Lower lobe of right lung (tissue), 2 donors: ENCODE measurements at places on chromosomes 12 and 14. TPM values are rescaled to one million over a fixed set of nuclear protein-coding genes. Genes with fewer than 3 reads are reported as not detected.

- no peak for DNase-seq
- H3K4me3 ChIP-seq, result peak overlapping the region; percentile 83
- peak overlapping the region; percentile 98 for H3K27ac ChIP-seq
- H3K27me3 ChIP-seq, result no peaks in the 10 kb centered on the region
- peaks cover 22% of the 10 kb centered on the region for H3K4me1 ChIP-seq
- H3K36me3 ChIP-seq, result no peaks in the 10 kb centered on the region
Observed at GRCh38 chr12:14768823-14769405, 34.4 kb downstream of the WBP11 start.

DNA sequence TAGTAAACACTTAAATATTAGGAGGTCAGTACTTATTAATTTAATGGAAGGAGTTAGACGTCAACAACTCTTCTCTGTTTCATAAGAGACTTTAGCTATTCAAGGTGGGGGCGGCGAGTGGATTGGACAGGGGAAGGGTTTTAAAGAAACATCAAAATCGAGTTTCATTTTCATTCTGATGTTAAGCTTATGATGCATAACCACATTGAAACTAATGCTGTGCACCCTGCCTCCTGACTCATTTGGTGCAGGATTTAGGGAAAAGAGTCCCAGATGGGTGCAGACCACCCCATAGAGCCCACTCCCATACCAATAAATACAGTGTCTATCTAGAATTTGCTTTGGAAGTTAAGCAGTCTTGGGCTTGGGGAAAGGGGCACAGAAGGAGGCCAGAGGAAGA lies 7.4 kb downstream of the ZBTB39 start:
- no peaks in the 10 kb centered on the region for H3K27me3 ChIP-seq
- peaks cover 42% of the 10 kb centered on the region for H3K36me3 ChIP-seq
- no peak overlapping the region for H3K4me3 ChIP-seq
- H3K4me1 ChIP-seq, result peaks cover 17% of the 10 kb centered on the region
- no peak overlapping the region for H3K27ac ChIP-seq

PIANP gene
- total RNA-seq, result 0.18 TPM

FITM1 gene
- total RNA-seq, result 0.97 TPM

DNA sequence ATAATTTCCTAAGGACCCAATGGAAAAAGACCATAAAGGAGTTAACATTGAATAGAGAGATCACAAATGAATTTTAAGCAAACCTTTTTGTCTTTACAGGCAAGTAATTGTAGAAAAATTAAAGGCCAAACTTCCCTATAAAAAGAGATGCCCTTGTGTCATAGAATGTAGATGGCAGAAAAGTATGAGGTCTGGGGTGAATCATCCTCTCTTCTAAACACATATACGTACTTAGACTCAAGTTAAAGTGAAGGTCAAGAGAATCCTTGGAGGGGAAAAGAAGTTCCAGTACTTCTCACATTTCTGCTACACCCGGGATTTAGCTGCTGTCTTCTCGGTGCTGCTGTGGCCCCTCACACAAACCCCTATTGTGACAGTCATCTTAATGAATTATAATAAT lies 116.2 kb upstream of the ARID2 start:
- no peak for DNase-seq
- no peaks in the 10 kb centered on the region for H3K4me1 ChIP-seq
- H3K27me3 ChIP-seq, result peaks cover 12% of the 10 kb centered on the region

OTOGL gene
- total RNA-seq, result 0.32 TPM

APOF gene
- not detected for total RNA-seq

DNA sequence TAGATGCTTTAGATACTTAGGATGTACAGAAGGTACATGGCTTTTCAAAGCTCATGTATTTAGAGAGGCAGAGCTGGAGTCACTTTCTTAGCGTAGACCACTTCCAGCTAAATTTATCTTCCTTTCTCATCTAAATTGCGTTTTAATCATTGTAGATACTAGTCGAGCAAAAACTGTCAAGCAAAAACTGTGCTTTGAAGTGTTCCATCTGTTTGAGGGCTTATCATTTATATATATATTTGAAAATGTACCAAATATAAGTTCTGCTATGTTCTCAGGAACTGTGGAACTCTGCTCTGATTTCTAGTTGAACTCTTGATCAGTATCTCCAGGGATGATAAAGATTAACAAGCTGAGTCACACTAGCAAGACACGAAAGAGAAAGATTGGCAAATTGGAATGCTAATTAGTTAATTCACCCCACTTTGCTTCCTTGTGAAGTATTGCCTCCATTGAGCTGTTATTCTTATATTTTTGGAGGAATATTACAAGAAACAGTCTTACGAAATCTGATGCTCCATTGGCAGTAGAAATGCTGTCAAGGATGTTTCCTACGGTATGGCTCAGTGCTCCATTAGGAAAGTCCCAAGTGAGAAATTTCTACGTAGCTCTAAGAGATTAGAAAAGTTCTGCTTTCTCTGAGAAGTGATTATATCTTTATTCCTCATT lies 310.7 kb downstream of the AEBP2 start:
- H3K27ac ChIP-seq, result no peak overlapping the region
- H3K4me1 ChIP-seq, result no peaks in the 10 kb centered on the region
- H3K36me3 ChIP-seq, result no peaks in the 10 kb centered on the region
- no peak overlapping the region for H3K4me3 ChIP-seq
- H3K27me3 ChIP-seq, result no peaks in the 10 kb centered on the region

CELA1 gene
- not detected for total RNA-seq

- no peaks in the 10 kb centered on the region for H3K27me3 ChIP-seq
- DNase-seq, result no peak
- no peak overlapping the region for H3K4me3 ChIP-seq
- H3K4me1 ChIP-seq, result peaks cover 23% of the 10 kb centered on the region
- peak overlapping the region; percentile 27 for H3K27ac ChIP-seq
- H3K36me3 ChIP-seq, result no peaks in the 10 kb centered on the region
Observed at GRCh38 chr14:74917646-74918081, 5.4 kb downstream of the RPS6KL1 start.

CKB gene
- total RNA-seq, result 115 TPM

DNA sequence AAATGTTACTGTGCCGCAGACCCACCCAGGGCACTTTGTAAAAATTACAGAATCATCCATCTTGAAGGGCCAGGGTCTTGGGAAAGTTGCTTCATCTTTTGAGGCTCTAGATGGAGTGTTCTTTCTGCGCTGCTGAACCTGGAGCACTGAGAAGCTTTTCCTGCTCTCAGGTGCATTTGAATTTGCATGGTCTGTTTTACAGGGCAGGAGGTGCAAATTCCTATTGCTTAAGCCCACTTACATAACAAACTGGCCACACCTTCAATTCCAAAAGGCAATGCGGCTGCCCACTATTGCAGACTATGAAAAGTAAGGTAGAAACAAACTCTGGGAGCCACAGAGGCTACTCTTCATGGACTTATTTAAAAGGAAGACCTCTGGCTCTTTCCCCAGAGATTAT lies 254.8 kb downstream of the CACNA1C start:
- H3K36me3 ChIP-seq, result no peaks in the 10 kb centered on the region
- H3K27ac ChIP-seq, result no peak overlapping the region
- no peaks in the 10 kb centered on the region for H3K4me1 ChIP-seq

NOVA1 gene
- total RNA-seq, result 3.4 TPM

TAS2R31 gene
- 1.9 TPM for total RNA-seq

DNA sequence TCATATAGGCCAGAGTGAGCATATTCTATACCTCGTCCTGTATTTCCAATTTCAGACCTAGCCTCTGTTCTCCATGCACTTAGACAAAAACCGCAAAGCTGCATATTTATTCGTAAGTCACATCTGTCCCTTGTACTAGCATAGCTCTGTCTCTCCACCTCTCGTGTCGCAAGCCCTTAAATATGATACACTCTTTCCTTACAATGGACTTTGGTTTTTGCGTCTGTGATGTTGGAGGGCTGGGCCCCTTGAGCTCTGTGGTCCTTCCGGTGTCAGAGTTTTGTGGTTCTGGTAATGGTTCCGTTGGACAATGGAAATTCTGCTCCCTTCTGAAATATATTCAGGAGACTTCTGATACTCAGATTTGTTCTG lies 11.3 kb downstream of the PRKCH start:
- H3K27me3 ChIP-seq, result no peaks in the 10 kb centered on the region
- H3K27ac ChIP-seq, result peak overlapping the region; percentile 58
- no peak for DNase-seq
- peaks cover 47% of the 10 kb centered on the region for H3K4me1 ChIP-seq
- no peaks in the 10 kb centered on the region for H3K36me3 ChIP-seq
